ENCODE measurements at places on chromosomes 4 and X. TPM values are rescaled to one million over a fixed set of nuclear protein-coding genes. Genes with fewer than 3 reads are reported as not detected.

- DNase-seq: no peak
Observed at GRCh38 chr4:187060551-187060950, 336.9 kb upstream of the FAT1 start.

DNA sequence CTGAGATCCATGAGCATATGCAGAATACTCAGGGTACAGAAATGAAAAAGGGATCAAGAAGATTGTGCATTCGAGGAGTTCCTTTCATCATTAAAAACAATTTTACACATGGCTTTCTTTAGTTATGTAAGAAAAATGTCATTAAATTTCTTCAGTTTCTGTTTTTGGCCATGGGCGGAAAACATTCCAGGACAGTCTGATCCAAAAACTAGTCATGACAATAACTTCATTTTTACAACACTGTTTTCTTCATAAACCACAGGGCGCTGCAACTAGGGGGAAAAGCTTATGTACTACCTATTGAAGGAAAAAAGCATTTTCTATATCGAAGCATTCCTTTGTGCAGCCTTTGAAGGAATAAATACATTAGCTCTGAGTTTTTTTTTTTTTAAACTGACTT, 28.2 kb downstream of the IL13RA1 start:
- no peak for DNase-seq

- peak; percentile 87 for DNase-seq
Observed at GRCh38 chrX:69165087-69165651, at the start of gene PJA1. Gene PJA1, minus strand, starts transcription at chrX:69165453. Its CDS starts 2,380 bp downstream, at chrX:69163073.

- no peak for DNase-seq
Observed at GRCh38 chr4:124632439-124632838, 80.1 kb downstream of the ANKRD50 start.

GRCh38 chr4:110458494-110459266, 17.3 kb upstream of the ENPEP start:
- no peak for DNase-seq

Gene LDB2
- 34.3 TPM for total RNA-seq

Gene DUSP21
- not detected for total RNA-seq

Measured in Right ventricle myocardium inferior (tissue), 1 donor.